IMR-90 (cell line): ENCODE measurements at places on chromosomes 7 and 10.
A peak's percentile ranks its signal among the peaks of the same experiment; 100 is the strongest.

- no peak for DNase-seq
Measured at GRCh38 chr7:1053002-1053411, 8.7 kb downstream of the GPR146 start.

DNA sequence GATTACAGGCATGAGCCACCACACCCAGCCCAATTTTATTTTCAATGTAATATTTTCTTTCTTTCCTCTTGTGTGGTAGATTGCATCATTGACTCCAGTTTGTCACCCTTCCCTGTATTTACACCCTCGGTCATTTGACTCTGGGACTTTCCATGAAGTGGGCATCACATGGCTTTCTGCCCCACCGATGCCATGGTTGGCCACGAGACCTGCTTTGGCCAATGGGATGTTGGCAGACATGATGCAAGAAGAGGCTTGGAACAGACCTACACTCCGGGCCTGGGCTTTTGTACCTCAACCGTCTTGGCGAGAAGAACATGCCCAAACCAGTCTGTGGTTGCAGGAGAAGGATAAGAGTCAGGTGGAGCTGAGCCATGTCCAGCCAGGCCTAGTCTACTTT, 38.8 kb upstream of the CACUL1 start:
- no peak for DNase-seq

DNA sequence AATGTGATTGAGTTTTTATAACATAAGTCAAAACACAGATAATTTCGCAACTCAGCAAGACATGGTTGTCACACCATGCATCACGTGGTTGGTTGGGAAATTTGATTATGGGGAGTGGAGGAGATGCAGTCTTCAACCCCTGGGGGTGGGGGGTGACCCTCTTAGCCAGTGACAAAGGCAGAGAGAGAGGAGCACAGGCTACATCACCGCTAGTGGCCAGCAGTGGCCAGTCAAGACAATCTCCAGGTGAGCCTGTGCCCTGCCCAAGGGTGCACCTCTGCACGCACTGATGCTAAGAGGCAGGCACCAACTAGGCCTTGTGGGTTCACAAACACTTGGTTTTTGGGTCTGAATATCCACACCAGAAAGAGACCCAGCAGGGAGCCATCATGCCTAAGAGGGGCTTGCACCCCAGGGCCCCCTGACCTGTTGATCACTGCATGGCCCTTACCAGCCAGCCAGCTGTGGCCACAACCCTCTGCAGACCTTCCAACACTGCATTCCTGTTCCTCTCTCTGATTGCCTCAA, 244.4 kb downstream of the FANK1 start:
- DNase-seq: no peak

DNA sequence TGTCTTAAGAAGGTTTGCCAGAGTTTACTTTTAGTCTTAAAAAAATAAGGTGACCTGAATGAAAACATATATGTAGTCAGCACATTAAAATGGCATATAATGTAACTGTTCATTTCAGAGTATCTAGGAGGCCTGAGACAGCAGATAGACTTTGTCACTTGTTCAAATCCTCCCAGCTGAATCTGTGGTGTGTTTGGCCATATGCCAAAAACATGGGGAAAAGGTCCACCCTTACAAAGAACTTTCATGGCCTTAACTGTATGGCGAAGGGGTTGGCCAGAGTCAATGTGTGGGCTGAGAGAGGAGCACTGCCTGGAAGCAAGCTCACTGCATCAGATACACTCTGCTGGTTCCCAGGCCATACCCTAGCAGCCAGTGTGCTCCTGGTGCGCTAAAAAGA, 113.7 kb downstream of the ALOX5 start:
- DNase-seq: no peak

DNA sequence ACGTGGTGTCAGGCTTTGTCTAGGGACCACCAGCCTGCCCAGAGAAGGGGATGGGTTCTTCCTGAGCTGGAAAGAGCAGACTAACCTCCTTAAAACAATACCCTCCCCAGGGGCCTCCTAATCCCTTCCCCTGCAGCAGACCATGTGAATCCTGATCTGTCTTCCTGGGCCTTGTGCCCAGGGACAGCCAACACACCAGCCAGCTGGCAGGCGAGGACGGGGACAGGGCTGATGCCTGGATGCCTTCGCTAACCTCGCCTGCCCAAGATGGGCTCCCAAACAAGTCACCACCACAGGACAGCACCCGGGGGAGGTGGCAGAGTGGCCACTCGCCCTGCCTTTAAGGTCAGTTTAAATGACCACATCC, 17.6 kb downstream of the PODXL start:
- DNase-seq: no peak

GRCh38 chr10:14562218-14563075, 212.2 kb downstream of the FAM107B start:
- no peak for DNase-seq

GRCh38 chr7:8215648-8216333, 46.2 kb downstream of the ICA1 start:
- DNase-seq: no peak

GRCh38 chr10:58017719-58018367, 249.9 kb downstream of the IPMK start:
- DNase-seq: peak; percentile 97

- no peak for DNase-seq
Measured at GRCh38 chr10:33217854-33218253, 116.6 kb downstream of the NRP1 start.

GRCh38 chr7:115133248-115133647, 211.4 kb downstream of the MDFIC start:
- no peak for DNase-seq

- DNase-seq: no peak
Measured at GRCh38 chr7:146660839-146661238, 544.2 kb downstream of the CNTNAP2 start.

- DNase-seq: peak; percentile 41
Measured at GRCh38 chr7:76016191-76016947, 22.0 kb upstream of the TMEM120A start.

DNA sequence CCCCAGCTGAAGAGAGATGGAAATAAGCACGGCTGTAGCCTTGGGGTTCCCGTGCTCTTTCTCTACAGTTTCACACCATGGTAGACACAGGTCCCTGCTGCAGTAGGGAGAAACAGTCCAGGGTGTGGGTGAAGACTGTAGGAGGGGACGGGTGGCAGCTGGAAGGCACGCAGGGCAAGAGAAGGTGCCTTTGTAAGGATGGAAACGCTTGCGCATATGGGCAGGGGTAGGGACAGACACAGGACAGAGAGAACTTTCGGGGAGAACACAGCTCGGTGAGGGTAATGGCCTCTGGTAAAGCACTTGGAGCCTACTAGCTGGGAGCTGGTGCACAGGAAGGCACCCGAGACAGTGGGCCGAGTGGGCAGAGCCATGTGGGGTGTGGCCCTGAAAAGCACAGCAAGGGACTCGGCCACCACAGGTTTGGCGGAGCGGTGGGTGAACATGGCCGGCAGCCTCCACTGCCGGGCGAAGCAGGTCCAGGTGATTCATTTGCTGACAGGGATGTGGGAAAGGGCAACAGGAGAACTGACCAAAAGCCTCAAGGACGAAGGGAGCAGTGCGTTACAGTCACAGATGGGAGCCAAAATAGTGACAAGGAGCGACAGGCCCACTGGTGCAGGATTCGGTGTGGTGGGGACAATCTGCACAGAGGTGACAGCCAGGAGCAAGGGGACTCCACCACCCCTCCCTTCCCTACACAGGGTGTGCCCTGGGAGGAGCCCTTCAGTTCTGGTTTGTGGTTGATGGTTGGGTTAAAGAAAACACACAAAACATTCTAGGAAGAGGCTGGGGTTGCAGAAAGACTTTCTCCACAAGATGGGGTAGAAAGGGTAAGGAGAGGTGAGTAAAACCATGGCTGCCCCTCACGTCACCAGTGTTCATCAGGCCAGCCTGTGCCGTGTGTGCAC, 97.1 kb downstream of the VOPP1 start:
- no peak for DNase-seq

GRCh38 chr10:89916468-89917215, 215.3 kb downstream of the KIF20B start:
- DNase-seq: no peak

- peak; percentile 34 for DNase-seq
Measured at GRCh38 chr10:16597656-16598055, 76.0 kb upstream of the C1QL3 start.

DNA sequence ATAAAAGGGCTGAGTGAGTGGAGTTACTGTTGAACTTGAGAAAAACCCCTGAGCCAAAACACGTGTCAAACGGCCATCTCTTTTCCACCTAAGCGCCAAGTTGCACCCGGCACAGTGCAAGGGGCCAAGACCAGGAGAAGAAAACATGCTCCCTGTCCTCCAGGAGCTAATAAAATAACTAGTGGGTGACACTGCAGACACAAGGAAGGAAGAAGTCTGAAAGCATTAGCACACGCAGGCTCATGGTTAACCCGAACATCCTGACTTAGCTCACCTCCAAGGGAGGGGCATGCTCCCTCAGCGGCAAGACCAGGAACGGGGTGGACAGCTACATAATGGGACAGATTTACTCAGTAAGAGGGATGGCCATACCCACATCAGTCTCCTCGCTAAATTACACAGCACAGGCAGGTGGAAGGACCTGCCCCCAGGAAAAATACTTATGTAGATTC, 65.0 kb downstream of the PIP4K2A start:
- DNase-seq: no peak
